Effector memory CD4-positive, alpha-beta T cell (primary cell): ENCODE measurements at places on chromosomes 3 and 15.

- no peak for DNase-seq
Measured at GRCh38 chr3:191227541-191227940, 28.5 kb downstream of the OSTN start.

DNA sequence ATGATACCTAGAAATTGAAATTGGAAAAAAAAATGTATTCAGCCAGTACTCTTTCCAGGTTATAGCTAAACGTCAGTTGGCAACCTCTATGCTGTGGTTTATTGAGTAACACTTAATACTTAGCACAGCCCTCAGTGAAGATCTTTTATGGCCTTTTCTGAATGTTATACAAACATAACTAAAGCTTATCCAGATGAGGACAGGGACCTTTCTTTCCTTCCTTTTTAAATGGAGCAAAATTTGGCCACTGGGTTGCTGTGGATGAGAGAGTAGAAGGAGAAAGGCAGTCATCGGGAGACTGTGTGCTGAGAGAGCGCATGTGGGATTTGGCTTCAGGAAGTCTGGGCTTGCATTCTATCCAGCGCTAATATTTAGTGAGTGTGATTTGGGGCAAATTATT is 36.1 kb downstream of the IGF1R start:
- no peak for DNase-seq

DNA sequence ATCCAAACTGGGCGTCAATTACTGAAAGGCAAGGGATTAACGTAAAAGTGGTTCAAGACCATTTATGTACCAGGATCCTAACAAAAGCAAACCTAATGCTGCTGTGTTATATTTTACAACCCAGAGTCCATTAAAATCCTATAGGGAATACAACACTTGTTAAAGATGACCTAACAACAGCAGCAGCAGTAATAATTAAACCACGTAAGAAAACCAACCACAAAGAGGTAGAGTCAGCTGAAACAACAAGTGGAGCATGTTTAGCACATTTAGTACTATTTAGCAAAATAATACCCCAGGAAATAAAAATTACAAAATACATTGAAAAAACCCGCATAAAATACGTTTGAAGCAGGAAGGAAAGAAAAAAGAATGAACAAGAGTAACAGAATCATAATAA is 82.1 kb upstream of the AGBL1 start:
- no peak for DNase-seq

- no peak for DNase-seq
Measured at GRCh38 chr3:14962762-14963161, 15.4 kb downstream of the NR2C2 start.

GRCh38 chr3:39808467-39809180 is 785 bp upstream of the MYRIP start:
- no peak for DNase-seq

- DNase-seq = no peak
Measured at GRCh38 chr3:47324278-47324865, 41.6 kb downstream of the KLHL18 start.

- peak; percentile 40 for DNase-seq
Measured at GRCh38 chr3:51391566-51392354, 675 bp downstream of the RBM15B start.

DNA sequence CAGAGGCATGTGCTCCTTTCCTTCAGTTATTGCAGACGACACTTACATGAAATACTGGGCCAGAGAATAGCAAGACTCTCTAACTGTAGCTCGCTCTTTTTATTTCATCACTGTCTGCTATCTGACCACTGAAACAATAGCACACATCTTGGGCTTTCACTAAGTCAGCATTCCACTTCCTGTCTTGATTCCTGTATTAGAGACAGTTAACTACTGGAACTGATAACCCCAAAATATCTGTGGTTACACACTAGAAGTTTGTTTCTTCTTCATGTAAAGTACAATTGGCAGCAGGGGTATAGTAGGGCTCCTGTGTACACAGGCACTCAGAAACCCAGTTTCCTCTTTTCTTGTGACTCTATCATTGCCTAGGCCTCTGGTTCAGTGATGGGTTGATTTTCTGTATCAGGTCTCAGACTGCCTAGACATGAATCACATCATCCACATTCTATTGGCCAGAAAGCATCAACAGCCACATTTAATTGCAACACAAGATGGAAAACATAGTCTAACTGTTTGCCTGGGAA is 230.2 kb upstream of the CD96 start:
- DNase-seq = no peak

- no peak for DNase-seq
Measured at GRCh38 chr3:58746758-58747157, 80.2 kb upstream of the FAM3D start.
